Glutamatergic neuron (in vitro differentiated cells): ENCODE measurements at places on chromosomes 13 and 19.

GRCh38 chr13:103040006-103040405 lies 26.2 kb downstream of the SLC10A2 start:
- no peaks in the 10 kb centered on the region for H3K36me3 ChIP-seq
- H3K4me1 ChIP-seq, result no peaks in the 10 kb centered on the region
- no peaks in the 10 kb centered on the region for H3K27me3 ChIP-seq
- no peak overlapping the region for H3K4me3 ChIP-seq
- H3K27ac ChIP-seq, result no peak overlapping the region

DNA sequence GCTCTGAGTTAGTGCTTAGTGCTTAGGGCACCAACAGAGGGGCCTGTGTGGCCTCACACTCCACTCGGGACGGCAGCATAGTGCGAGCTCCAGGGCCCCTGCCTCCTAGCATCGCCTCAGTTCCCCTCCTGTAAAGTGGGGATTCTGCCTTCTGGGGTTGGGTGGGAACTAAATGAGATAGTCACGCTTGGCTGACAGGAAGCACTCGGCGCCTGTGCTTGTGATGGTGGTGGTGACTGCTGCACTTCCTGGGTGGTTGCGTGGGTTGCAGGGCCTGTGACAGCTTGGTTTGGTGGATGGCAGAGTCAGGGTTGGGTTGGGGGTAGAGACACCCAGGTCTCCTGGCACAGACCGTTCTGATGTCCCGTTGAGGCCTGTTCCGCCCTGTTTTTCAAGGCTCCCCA lies 7.7 kb downstream of the PLEKHF1 start:
- H3K27me3 ChIP-seq, result peaks cover 3% of the 10 kb centered on the region
- H3K4me3 ChIP-seq, result no peak overlapping the region

DNA sequence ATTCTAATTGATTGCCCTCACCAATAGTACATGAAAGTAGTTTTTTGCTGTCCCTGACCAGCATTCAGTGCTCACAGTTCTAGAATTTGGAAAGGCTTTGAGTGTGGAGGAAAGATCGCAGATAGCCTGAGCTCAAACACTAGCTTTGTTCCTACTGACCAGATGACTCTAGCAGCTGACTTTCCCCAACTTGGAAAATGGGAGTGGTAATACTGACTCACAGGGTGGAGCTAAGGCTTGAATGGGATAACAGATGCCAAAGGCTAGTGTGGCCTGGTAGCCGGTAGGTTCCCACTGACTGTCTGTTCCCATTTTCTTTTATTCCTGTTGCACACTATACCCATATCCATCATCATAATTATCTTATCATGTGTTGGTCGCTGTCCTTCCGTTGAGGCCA lies 3.7 kb downstream of the ZSCAN22 start:
- DNase-seq, result no peak
- peak overlapping the region; percentile 43 for H3K4me3 ChIP-seq
- peak overlapping the region; percentile 76 for H3K27ac ChIP-seq
- H3K36me3 ChIP-seq, result no peaks in the 10 kb centered on the region
- H3K27me3 ChIP-seq, result peaks cover 4% of the 10 kb centered on the region

- H3K27me3 ChIP-seq, result peaks cover 3% of the 10 kb centered on the region
- H3K4me1 ChIP-seq, result peaks cover 5% of the 10 kb centered on the region
- no peak overlapping the region for H3K4me3 ChIP-seq
- peaks cover 1% of the 10 kb centered on the region for H3K36me3 ChIP-seq
- no peak for DNase-seq
These were observed 100.8 kb upstream of the WASF3 start for GRCh38 chr13:26456650-26457049.

GRCh38 chr19:3359015-3359918 lies 7.1 kb upstream of the NFIC start:
- H3K4me1 ChIP-seq, result peaks cover 2% of the 10 kb centered on the region
- no peak overlapping the region for H3K27ac ChIP-seq
- H3K4me3 ChIP-seq, result peak overlapping the region; percentile 59
- peaks cover 39% of the 10 kb centered on the region for H3K27me3 ChIP-seq
- no peaks in the 10 kb centered on the region for H3K36me3 ChIP-seq
- DNase-seq, result peak; percentile 40

GRCh38 chr13:39405107-39405506 lies 197.9 kb downstream of the LHFPL6 start:
- DNase-seq, result no peak
- peaks cover 4% of the 10 kb centered on the region for H3K4me1 ChIP-seq
- H3K27me3 ChIP-seq, result no peaks in the 10 kb centered on the region

- no peak overlapping the region for H3K27ac ChIP-seq
- no peak for DNase-seq
- peaks cover 6% of the 10 kb centered on the region for H3K27me3 ChIP-seq
- H3K4me1 ChIP-seq, result peaks cover 14% of the 10 kb centered on the region
- no peak overlapping the region for H3K4me3 ChIP-seq
These were observed 77.3 kb downstream of the KCTD12 start for GRCh38 chr13:76808927-76809326.

DNA sequence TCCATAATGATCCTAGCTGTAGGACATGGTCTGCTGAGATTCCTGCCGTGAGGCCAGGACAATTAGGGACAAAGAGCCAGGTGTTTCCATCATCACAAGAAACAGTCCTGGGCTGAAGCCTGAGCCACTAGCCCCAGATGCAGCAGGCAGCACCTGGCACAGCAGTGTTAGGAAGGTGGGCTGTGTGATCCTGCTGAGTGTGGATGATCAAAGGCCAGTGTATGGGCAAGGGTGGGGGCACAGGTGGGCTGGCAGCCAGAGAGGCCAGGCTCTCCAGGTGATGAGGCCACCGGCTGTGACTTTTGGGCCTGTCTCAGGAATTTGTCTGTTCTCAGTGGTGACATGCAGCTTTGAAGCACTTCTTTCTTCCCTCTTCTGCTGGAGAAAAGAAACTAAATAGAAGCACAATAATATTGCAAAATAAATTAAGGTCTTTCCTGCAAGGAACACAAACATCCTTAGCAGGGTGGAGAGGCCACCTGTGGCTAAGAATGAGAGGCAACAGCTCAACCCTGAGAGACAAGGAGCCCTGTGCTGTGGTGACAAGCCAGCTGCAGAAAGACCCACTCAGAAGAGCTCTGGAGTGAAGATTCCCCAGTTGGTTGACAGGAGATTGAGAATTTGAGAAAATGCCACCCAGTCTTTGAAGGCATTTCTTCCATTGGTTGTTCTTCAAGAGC lies 127.6 kb downstream of the KATNAL1 start:
- no peak for DNase-seq
- H3K27me3 ChIP-seq, result no peaks in the 10 kb centered on the region
- no peak overlapping the region for H3K27ac ChIP-seq
- H3K4me1 ChIP-seq, result no peaks in the 10 kb centered on the region

- H3K27me3 ChIP-seq, result no peaks in the 10 kb centered on the region
- DNase-seq, result no peak
- no peaks in the 10 kb centered on the region for H3K4me1 ChIP-seq
- no peak overlapping the region for H3K27ac ChIP-seq
- H3K4me3 ChIP-seq, result no peak overlapping the region
These were observed 1396.1 kb upstream of the MIR17HG start for GRCh38 chr13:89951341-89951740.

GRCh38 chr19:5058521-5059212 lies 89.8 kb downstream of the KDM4B start:
- peak overlapping the region; percentile 33 for H3K27ac ChIP-seq
- DNase-seq, result no peak
- H3K4me3 ChIP-seq, result no peak overlapping the region
- peaks cover 15% of the 10 kb centered on the region for H3K4me1 ChIP-seq

DNA sequence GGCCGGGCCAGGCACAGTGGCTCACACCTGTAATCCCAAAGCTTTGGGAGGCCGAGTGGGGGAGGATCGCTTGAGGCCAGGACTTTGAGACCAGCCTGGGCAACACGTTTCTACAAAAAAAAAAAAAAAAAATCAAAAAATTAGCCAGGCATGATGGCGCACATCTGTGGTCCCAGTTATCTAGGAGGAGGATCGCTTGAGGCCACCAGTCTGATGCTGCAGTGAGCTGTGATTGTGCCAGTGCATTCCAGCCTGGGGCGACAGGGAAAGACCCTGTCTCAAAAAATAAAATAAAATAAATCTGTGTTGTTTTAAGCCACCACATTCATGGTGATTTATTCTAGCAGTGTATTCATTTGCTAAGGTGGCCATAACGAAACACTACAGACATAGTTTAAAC lies 4.1 kb upstream of the DACT3 start:
- no peak overlapping the region for H3K27ac ChIP-seq
- H3K27me3 ChIP-seq, result peaks cover 2% of the 10 kb centered on the region
- H3K4me1 ChIP-seq, result peaks cover 5% of the 10 kb centered on the region
- no peaks in the 10 kb centered on the region for H3K36me3 ChIP-seq

- peak overlapping the region; percentile 78 for H3K27ac ChIP-seq
- H3K27me3 ChIP-seq, result peaks cover 9% of the 10 kb centered on the region
- H3K4me3 ChIP-seq, result no peak overlapping the region
- H3K36me3 ChIP-seq, result no peaks in the 10 kb centered on the region
- H3K4me1 ChIP-seq, result peaks cover 50% of the 10 kb centered on the region
These were observed 30.9 kb downstream of the ALOX5AP start for GRCh38 chr13:30766231-30766630.

GRCh38 chr13:95650696-95651095 lies 6.2 kb upstream of the DZIP1 start:
- no peaks in the 10 kb centered on the region for H3K4me1 ChIP-seq
- no peak overlapping the region for H3K4me3 ChIP-seq
- H3K36me3 ChIP-seq, result no peaks in the 10 kb centered on the region
- peaks cover 1% of the 10 kb centered on the region for H3K27me3 ChIP-seq
- no peak for DNase-seq

DNA sequence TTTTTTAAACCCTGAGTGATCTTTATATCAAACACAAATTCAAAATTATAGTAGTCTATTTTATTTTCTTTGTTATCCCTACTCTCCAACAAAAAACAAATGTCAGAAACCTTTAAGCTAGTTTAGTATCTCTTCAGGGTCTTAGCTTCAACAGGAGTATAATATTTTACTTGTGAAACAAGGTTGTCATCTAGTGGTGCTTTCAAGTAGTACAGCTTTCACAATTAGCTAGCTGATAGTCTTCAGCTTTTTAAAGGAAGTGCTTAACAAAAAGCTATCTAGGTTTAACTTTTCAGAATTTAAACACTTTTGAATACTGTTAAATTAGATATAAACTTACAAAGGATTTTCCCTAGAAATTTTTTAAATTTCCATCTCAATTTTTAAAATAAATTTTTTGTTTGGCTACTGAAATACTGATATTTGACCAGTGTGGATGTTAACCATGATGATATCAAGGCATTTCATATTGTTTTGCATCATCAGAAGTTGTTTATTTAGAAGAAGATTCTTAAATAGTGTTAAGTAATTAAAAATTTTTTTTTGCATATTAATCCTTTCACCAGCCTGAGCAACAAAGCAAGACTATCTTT lies 34.2 kb downstream of the TDRD3 start:
- H3K4me3 ChIP-seq, result no peak overlapping the region
- H3K27ac ChIP-seq, result no peak overlapping the region
- no peaks in the 10 kb centered on the region for H3K27me3 ChIP-seq
- no peaks in the 10 kb centered on the region for H3K4me1 ChIP-seq
- no peaks in the 10 kb centered on the region for H3K36me3 ChIP-seq
- DNase-seq, result no peak

- no peak overlapping the region for H3K4me3 ChIP-seq
- peaks cover 1% of the 10 kb centered on the region for H3K27me3 ChIP-seq
- H3K36me3 ChIP-seq, result no peaks in the 10 kb centered on the region
- H3K4me1 ChIP-seq, result no peaks in the 10 kb centered on the region
These were observed 1348.6 kb upstream of the SLC10A2 start for GRCh38 chr13:104414771-104415170.

GRCh38 chr19:16441661-16442162 lies 30.1 kb downstream of the EPS15L1 start:
- H3K4me3 ChIP-seq, result no peak overlapping the region
- no peaks in the 10 kb centered on the region for H3K36me3 ChIP-seq
- peaks cover 38% of the 10 kb centered on the region for H3K4me1 ChIP-seq
- DNase-seq, result peak; percentile 79
- H3K27me3 ChIP-seq, result peaks cover 6% of the 10 kb centered on the region
- peak overlapping the region; percentile 15 for H3K27ac ChIP-seq

DNA sequence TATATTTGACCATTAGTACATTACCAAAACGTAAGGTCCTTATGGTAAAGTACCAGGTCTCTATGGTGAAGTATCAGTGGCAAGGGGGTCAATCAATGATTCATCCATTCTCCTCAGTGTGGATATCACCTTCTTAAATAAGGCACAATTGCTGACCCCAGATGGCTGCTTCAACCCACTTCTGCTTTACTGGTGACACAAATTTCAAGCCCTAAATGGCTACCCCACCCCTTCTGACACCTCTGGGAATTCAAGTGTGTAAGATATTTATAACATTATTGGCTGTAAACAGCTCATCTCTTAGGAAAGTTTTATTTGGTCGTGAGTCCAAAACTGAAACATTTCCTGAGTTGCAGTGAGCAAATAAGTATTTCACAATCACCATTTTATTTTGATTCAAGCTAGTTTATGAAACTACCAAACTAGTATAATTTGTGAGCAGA lies 7.9 kb upstream of the WBP4 start:
- H3K4me1 ChIP-seq, result no peaks in the 10 kb centered on the region
- no peak overlapping the region for H3K27ac ChIP-seq
- H3K36me3 ChIP-seq, result peaks cover 13% of the 10 kb centered on the region
- H3K4me3 ChIP-seq, result no peak overlapping the region
- H3K27me3 ChIP-seq, result no peaks in the 10 kb centered on the region

DNA sequence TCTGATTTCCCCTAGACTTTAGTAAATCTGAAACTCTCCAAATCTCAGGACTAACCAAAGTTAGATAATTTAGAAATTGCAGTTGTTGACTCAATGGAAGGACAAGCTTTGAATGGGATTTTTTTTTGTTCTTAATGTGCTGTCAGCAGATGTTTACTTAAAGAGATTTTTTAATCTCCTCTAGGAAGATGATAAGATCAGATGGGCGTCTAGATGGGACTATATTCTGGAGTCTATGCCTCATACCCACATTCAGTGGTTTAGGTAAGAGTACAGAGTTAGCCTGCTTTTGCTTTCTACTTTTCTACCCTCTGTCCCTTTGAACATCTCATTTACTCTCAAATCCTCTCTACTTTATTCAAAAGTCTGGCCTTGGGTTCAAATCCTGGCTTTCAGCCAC lies 39.3 kb downstream of the TM9SF2 start:
- no peak for DNase-seq
- no peak overlapping the region for H3K27ac ChIP-seq
- H3K4me1 ChIP-seq, result peaks cover 11% of the 10 kb centered on the region
- no peak overlapping the region for H3K4me3 ChIP-seq
- H3K36me3 ChIP-seq, result no peaks in the 10 kb centered on the region
- H3K27me3 ChIP-seq, result peaks cover 2% of the 10 kb centered on the region

DNA sequence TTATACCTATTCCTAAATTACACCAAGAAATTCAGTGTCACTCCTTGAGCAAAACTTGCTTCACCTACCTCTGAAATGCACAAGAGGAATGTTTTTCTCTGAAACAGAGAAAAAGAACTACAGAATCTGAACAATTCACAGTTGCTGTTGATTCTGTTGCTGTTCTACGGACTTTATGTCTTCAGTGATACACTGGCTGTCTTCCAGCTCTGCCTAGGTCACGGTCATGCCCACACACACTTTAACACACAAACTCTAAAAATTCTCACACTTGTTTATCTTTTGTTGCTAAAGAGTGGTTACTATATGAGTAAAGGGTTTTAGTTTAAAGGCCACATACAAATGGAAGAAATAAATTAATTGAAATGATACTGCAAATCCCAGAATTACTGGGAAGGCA lies 124.4 kb upstream of the SPRY2 start:
- no peaks in the 10 kb centered on the region for H3K4me1 ChIP-seq
- H3K27me3 ChIP-seq, result no peaks in the 10 kb centered on the region
- H3K27ac ChIP-seq, result no peak overlapping the region
- H3K4me3 ChIP-seq, result no peak overlapping the region
- H3K36me3 ChIP-seq, result no peaks in the 10 kb centered on the region
- DNase-seq, result no peak
